ENCODE measurements at places on chromosomes 2 and 18.

DNA sequence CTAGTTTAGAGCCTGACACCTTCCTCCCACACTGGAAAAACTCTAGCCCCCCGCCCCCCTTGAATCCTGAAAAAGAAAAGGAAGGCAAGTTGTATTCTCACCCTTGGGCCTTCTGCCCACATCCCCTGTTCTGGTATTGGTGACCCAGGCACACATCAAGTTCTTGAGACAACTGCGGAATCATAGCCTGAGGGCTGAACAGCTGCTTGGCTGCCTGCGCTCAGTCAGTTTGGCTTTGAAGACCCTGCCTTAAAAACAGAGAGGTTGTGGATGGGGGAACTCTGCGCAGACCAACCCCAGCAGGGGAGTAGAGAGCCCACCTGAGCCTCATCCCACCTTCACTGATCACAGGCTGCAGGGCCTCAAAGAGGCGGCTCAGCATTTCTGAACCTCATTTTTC, 229.2 kb downstream of the ANAPC1 start:
- H3K27me3 ChIP-seq: peaks cover 15% of the 10 kb centered on the region
- H3K4me1 ChIP-seq: no peaks in the 10 kb centered on the region
- no peak overlapping the region for H3K4me3 ChIP-seq
- H3K36me3 ChIP-seq: no peaks in the 10 kb centered on the region

GRCh38 chr2:229376866-229377265, 105.8 kb upstream of the PID1 start:
- no peaks in the 10 kb centered on the region for H3K27me3 ChIP-seq
- no peaks in the 10 kb centered on the region for H3K36me3 ChIP-seq
- no peak for DNase-seq
- H3K27ac ChIP-seq: no peak overlapping the region
- no peaks in the 10 kb centered on the region for H3K4me1 ChIP-seq

- no peaks in the 10 kb centered on the region for H3K4me1 ChIP-seq
- no peak overlapping the region for H3K4me3 ChIP-seq
- no peak overlapping the region for H3K27ac ChIP-seq
- peaks cover 2% of the 10 kb centered on the region for H3K27me3 ChIP-seq
- DNase-seq: no peak
- H3K36me3 ChIP-seq: no peaks in the 10 kb centered on the region
Measured at GRCh38 chr2:74751981-74752851, 81.7 kb upstream of the HK2 start.

DNA sequence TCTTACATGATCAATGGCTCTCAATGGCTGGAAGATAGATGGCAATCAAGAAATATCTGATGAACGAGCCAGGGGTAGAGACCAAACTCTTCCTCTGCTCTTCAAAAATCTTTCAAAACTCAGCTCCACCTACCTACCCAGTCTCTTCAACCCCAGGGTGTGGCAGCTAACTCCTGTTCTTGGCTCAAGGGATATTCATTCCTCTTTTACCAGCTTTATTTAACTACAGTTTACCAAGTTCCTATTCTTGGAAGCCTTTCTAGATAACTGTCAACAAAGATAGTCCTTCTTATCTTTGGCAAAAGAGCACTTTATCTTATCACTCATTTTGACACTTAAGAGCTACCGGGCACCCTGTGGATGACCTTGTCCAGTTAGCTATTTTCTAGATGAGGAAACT, 36.3 kb downstream of the EPHA4 start:
- H3K27me3 ChIP-seq: no peaks in the 10 kb centered on the region
- no peak overlapping the region for H3K27ac ChIP-seq
- no peak overlapping the region for H3K4me3 ChIP-seq
- DNase-seq: no peak
- no peaks in the 10 kb centered on the region for H3K36me3 ChIP-seq

DNA sequence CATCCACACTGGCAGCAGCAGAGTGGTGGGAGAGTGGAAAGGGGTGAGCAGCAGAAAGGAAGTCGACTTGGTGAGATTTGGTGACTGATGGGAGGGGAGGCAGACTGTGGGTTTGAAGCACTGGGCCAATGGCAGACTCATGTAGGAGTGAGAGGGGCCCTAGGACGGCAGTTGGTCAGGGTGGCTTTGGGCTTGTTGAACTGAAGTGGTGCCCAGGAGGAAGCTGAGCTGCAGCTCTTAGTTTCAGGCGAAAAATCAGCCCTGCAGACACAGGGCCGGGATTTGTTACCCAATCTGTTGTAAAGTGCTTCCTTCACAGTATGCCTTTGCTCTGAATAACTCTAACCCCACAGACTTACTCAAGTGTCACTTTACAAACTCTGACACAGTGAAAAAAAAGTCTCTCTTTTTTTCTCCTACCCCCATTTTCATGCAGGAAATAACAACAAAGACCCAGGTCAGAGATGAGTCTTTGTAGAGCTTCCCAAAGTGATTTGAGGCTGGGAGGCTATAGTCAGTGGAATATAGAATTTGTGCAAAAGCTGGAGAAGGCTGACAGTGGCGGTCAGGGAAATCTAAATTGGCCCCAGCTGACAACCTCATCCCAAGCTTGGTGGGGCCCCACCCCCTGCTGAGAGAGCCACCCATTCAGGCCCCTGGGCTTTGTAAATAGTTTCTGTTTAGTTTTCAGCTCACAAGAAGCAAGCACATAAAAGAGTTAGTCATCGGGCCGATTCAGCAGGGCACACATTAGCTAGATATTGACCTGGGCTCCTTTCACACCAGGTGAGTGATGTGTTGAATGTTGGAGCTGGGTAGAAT, 226.9 kb downstream of the VAPA start:
- H3K4me1 ChIP-seq: peaks cover 9% of the 10 kb centered on the region
- no peak overlapping the region for H3K27ac ChIP-seq
- H3K27me3 ChIP-seq: no peaks in the 10 kb centered on the region
- no peaks in the 10 kb centered on the region for H3K36me3 ChIP-seq

DNA sequence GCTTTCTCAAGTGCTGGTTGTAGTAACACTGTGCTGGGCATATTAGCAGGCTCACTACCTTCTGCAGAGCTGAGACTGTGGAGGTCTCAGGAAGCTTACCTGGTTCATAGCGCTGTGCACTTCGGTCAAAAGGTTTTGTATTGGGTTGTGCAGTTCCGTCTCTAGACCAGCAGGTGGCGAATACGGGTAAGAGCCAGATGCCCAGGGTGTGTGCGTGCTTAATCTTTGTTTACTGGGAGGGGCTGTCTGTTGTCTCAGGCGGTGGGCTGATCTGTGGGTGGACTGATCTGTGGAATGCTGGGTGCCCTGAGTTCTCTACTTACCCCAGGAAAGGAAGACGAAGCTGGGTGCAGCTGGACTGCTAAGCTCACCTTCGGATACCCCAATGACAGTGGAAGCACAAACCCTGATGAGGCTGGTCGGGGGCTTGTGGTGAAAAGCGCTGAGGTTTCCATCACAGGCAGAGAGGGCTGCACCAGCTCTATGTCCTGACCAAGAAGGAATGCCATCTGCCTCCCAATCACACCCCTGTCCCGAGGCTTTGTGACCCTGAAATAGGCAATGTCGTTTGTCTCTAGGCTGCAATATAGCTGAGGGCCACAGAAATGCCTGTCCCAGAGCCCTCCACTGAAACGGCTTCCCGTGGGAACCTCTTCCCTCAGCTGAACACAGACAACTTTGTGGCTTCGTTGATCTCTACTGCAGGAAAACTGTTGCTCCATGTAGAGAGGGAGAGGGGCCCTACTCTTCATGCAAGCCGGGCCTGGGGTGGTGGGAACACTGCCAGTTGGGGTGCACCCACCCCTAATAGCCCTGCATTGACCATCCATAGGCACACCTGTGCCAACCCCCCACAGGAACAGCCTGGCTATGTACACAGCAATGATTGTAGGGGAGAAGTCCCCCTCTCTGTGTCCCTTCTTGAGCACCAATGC, 45.9 kb upstream of the FAM117B start:
- no peak overlapping the region for H3K4me3 ChIP-seq
- H3K27me3 ChIP-seq: no peaks in the 10 kb centered on the region
- peak; percentile 68 for DNase-seq

DNA sequence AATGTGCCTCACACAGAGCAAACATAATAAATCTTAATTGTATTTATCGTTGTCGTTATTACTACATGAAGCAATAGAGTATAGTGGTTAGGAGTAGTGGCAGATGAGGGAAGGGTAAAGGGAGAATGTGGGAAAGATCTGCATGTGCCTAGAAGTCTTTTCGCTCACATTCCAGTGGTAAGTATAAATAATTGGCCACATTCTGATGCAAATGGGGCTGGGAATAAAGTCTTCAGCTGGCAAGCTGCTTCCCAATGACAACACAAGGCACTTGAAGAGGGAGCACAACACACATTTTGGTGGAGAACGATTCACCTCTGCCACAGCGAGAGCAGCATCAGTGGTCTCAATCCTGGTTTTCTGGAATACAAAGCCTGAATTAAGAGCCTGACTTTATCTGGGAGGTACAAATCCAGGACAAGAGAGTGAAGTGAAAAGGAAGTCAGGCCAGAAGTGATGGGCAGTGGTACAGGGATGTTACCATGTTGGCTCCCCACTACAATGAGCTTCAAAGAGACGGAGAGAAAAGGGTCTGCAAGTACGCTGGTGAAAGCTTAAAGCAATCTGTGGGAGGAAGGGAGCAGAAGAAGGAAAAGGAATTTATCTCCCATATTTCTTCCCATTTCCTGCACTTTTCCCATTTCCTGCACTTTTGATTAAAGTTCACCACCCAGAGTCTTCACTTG, 112.3 kb downstream of the ARHGAP15 start:
- no peaks in the 10 kb centered on the region for H3K4me1 ChIP-seq
- no peak for DNase-seq
- peaks cover 2% of the 10 kb centered on the region for H3K27me3 ChIP-seq
- H3K27ac ChIP-seq: no peak overlapping the region
- no peak overlapping the region for H3K4me3 ChIP-seq

- H3K4me3 ChIP-seq: no peak overlapping the region
- no peaks in the 10 kb centered on the region for H3K36me3 ChIP-seq
- no peak for DNase-seq
- no peaks in the 10 kb centered on the region for H3K4me1 ChIP-seq
Measured at GRCh38 chr18:77160515-77160914, 27.9 kb upstream of the MBP start.

DNA sequence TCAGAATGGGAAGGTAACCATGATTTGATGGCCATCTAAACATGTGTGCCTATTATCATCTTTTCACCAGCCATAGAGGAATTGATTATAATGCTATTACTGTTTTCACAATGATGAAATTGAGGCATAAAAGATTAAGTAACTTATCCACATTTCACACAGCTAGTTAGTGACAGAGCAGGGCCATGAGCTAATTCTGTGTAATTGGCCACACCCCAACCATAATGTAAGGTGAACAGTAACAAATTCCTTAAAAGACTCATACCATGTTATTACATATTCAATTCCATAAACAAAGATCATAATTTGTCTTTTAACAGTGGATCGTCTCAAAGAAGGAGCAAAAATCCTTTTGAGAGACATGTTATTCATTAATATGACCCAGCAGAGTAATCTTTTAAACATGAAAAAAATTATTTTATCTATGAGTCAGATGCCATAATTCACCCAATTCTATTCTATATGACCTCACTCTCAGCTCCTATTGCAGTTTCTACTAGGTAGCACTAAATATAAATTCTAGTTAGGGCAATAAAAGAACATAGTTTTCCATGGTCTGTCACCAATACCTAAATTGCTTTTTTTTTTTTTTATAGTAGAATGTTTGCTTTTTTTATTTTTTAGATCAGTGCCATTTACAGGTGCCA, 475.8 kb upstream of the SLC39A10 start:
- H3K4me1 ChIP-seq: no peaks in the 10 kb centered on the region
- no peaks in the 10 kb centered on the region for H3K36me3 ChIP-seq
- no peak overlapping the region for H3K27ac ChIP-seq
- H3K4me3 ChIP-seq: no peak overlapping the region
- no peaks in the 10 kb centered on the region for H3K27me3 ChIP-seq

GRCh38 chr2:16258350-16258749, 318.0 kb downstream of the MYCN start:
- no peaks in the 10 kb centered on the region for H3K27me3 ChIP-seq
- H3K4me3 ChIP-seq: no peak overlapping the region
- no peaks in the 10 kb centered on the region for H3K4me1 ChIP-seq
- DNase-seq: no peak
- H3K36me3 ChIP-seq: no peaks in the 10 kb centered on the region
- no peak overlapping the region for H3K27ac ChIP-seq

- H3K27me3 ChIP-seq: no peaks in the 10 kb centered on the region
- H3K27ac ChIP-seq: no peak overlapping the region
- no peak for DNase-seq
Measured at GRCh38 chr2:30565851-30566358, 118.9 kb downstream of the LCLAT1 start.

DNA sequence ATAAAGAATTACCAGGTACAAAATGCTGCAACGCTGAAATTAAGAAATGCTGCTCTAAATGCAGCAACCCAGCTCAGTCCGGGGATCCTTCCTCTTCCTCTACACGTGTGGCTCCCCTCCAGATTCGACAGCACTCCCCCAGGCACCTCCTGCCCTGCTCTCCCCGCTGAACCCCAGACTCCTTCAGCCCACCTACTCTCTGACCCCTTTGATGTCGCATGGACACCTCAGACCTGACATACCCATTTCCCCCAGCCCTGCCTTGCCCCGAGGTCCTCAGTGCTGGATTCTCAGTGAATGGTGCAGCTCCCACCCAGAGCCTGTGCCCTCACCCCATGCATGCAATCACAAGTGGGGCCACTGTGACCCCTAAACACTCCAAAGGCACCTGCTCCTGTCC, 4.6 kb upstream of the ADRA2B start:
- no peaks in the 10 kb centered on the region for H3K4me1 ChIP-seq
- no peak overlapping the region for H3K27ac ChIP-seq
- DNase-seq: no peak
- peaks cover 6% of the 10 kb centered on the region for H3K27me3 ChIP-seq
- no peak overlapping the region for H3K4me3 ChIP-seq
- no peaks in the 10 kb centered on the region for H3K36me3 ChIP-seq
